Renal pelvis (tissue), 12 donors: ENCODE measurements at places on chromosomes 11 and 22. TPM values are rescaled to one million over a fixed set of nuclear protein-coding genes. Genes with fewer than 3 reads are reported as not detected.
A peak's percentile ranks its signal among the peaks of the same experiment; 100 is the strongest.

GRCh38 chr11:27076121-27076589, 35.5 kb downstream of the BBOX1 start:
- no peak for DNase-seq

DNA sequence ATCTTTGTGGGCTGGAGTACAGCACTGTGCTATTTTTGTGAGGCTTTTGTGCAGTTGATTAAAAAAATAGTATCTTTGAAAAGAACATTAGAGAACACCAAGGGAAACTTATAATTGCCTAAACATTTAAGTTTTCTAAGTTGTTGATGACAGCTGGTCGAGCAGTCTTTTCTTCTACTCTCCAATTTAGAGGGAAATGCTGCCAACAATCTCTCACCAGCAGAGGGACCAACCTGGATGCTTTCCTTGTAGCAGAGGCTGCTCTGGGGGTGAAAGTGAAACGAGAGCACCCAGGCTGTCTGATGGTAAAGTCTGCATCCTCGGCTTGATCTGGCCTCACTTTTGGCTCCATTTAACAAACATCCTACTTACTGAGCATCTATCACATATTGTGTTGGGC, 1286.5 kb upstream of the TENM4 start:
- no peak for DNase-seq

- DNase-seq = no peak
Measured at GRCh38 chr22:38314051-38314932, 2.9 kb downstream of the CSNK1E start.

DNA sequence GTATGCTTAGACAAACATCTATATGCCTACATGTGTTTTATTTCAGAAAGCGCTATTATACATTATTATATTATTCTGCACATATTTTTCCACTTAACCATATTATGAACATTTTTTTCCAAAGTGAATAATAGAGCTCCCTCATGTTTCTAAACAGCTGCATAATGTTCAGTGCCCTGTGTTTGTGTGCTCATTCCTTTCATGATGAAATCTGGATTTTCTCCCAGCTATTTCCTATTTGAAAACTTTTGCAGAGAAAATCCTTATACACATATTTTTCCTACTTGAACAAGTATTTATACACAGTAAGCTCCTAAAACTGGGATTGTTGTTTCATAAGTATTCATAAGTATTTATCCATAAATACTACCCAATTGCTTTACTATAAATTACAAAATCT, 18.1 kb upstream of the RFPL2 start:
- no peak for DNase-seq

DNA sequence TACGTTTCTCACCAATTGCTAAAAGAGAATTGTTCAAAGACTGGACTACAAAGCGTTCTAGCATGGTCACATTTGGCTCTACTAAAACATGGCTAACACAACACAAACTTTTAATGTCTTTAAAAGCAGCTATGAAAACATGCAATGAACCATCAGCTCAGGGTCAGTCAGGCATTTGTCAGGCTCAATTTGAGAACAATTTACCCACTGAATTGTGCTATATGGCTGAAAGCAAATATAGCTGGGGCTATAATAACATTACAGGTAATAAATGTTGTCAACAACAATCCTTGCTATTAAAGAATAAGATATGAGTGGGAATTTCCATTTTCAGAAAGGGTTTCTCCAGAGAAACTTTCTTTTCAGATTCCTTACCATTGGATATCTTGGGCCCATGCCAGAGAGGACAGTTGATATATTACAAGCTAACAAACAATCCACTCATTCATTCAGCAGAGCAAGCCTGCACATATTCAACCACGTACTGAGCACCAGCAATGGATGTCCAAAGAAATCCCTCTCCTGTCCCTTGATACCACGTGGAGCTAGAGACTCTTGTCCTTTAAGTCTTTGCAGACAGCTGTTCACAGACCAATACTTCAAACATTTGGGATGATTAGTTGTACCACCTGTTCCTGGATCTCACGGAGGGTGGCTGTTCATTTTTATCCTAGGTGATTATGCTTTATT, 82.5 kb upstream of the DDI1 start:
- no peak for DNase-seq

DNA sequence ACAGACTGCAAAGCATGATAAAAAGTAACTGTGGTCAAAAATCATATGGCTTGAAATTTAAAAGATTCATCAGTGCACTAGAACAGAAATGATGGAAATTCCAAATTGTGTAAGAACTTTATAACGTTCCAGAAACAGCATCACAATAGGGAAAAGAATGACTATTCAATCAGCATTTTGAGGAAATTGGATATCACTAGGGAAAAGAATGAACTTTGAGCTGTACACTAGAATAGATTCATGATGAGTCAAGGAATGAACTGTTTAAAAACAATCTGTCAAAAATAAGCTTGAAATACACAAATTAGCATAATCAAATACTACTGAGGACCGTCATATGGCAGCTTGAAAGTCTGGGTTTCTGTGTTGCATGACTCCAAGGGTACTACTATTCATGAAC, 20.5 kb upstream of the HEPHL1 start:
- DNase-seq = no peak

- DNase-seq = no peak
Measured at GRCh38 chr11:103737037-103737622, 299.3 kb upstream of the DDI1 start.

DNA sequence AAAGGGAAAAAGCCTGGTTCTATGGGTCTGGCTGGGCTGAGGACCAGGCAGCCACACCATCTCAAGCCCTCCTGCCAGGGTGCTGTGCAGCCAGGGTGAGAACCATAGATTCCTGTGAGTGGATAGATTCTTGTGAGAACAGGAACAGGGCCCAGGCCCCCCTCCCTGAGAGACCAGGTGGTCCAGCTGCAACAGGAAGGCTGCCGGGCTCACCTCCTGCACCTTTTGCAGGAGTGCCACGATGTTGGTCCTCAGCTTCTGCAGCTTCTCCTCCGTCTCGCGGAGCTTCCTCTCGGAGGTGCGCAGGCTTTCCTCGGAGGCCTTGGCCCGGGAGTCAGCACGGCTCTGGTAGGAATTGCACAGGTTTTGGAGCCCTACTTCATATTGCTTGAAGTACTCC, 40.8 kb downstream of the MORC2 start:
- DNase-seq = no peak

DNA sequence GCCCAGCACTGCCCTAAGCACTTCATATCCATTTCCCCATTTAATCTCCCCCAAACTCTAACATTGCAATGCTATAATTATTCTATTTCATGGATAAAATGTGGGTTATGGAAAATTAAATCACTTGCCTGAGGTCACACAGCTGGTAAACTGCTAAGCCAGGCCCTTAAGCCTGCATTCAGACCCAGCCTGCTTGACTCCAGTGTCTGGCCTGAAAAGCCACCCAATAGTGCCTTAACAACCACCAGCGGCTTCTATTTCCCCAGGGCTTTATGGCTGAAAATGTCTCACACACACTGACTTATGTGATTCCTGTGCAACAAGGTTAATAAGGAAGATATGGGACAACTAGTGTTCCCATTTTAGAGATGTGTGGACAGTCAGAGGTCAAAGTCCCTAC, 178.5 kb upstream of the SNX19 start:
- no peak for DNase-seq

DNA sequence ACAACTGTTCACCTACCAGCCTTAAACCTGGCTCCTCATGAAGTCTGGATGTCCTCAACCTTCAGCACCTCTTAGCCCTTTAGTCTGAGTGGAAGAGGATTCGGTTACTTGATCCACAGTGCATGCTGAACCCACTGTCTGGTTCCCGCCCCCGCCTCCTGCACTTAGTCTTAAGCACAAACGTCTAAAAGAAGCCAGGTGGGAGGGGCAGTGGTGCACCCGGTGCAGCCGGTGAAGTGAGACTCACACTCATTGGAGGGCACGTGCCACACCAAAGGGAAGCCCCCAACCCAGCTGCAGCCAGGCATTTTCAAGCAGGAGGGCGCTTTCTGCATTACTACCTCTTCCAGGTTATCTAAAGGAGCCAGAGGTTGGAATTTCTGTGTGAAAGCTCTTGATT, 146.8 kb downstream of the COMMD9 start:
- DNase-seq = peak; percentile 70

GRCh38 chr11:79406376-79406775, 34.5 kb downstream of the TENM4 start:
- no peak for DNase-seq

The PANX3 gene
- polyA plus RNA-seq = not detected

The SUSD2 gene
- polyA plus RNA-seq = 17.5 TPM

The C11orf21 gene
- polyA plus RNA-seq = 0.75 TPM

The RFPL3 gene
- not detected for polyA plus RNA-seq

The CALCA gene
- polyA plus RNA-seq = 13.3 TPM
